Activated naive CD8-positive, alpha-beta T cell treated with anti-CD3 and anti-CD28 coated beads, Interleukin-2, amount 50 U/mL, for 24 hours (primary cell): ENCODE measurements at places on chromosomes 13 and 19.

DNA sequence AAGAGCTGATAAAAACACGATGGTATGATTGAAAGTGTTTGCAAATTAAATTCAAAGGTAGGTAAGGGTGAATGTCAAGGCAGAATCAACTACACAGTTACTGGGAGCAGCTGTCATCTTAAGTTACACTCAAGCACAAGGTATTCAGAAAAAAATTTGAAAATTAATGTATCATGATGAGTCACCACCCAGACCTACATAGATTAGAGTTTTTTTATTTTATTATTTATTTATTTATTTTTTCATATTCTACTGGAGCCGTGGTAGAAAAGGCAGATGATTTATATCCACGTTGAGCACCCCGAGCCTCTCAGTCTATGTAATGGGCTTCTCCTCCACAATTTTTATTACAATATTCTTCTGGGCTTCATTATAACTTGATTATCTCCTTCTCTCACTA, 728.9 kb upstream of the ARGLU1 start:
- DNase-seq, result no peak

DNA sequence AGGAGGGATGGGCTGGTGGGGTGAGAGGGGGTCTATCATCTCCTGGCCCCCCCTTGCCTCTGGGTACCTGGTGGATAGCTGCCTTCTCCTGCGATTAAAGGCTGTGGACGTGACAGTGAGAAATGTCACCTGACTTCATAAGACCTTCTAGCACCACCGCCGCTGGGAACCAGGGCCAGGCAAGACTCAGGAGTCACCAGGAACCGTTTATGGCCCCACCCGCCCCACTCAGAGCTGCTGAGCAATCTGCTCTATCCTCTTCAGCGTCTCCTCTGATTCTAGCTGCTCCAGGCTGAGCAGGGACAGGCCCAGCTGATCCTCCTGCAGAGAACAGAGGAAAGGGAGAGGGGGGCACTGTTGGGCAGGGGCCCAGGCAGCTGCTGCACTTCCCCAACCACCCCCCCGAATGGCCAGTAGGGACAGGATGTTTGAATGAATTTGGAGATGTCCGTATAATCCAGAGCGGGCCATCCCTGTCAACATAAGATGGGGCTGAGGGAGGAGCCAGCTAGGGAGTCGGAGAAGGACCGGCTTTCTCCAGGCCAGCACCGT, 10.9 kb downstream of the KLC3 start:
- DNase-seq, result no peak

DNA sequence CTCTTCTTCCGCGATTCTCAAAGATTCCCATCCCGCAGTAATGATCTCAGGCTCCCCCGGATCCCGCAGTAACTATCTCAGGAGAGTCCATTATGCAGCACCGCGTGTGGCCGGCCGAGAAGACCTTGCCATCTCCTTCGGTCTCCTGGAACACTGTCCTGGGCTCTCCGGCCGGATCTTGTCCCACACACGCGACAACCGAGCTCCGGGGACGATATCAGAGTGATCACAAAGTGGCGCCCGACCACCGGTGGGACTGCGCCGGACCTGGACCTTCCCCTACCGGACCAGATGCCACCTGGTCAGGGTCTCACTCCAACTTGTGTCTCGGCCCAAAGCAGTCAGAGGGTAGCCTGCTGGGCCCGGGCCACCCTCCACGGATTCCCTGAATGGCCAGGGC, 24.0 kb downstream of the MAN2B1 start:
- no peak for DNase-seq

DNA sequence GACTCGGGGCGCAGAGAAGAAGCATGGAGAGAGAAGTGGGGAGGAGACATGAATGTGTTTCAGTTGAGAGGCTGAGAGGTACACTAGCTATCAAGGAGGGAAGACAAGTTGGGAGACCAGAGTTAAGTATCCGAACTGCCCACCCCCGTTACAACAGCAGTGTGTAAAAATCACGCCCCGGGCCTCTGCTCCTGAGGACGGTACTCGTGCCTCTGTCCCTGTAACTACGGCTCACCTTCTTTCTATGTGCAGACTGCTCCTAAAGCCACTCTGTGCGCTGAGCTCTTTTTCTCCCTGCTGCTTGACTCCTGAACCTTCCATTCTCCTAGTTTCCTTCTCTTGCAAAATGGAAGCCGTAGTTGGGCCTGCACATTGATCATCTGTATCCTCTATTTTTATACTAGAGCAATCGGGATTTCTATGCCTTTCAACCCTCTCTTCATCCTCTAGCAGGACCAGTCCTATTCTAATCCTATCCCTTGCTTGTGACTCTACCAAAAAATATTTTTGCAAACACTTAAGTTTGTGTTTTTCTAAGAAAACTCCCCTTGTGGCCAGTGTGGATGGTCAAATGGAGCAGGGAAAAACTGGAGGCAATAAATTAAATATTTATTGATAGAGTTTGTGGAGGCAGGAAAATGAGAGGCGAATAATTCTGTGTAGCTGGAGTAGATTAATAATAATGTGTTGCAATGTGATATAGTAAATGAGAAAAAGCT, 569 bp downstream of the POLR1D start:
- DNase-seq, result no peak

GRCh38 chr19:19026299-19026971, 6.9 kb downstream of the SUGP2 start:
- no peak for DNase-seq
